Left ventricle myocardium superior (tissue), 1 donor: ENCODE measurements at places on chromosomes 2 and 18.

DNA sequence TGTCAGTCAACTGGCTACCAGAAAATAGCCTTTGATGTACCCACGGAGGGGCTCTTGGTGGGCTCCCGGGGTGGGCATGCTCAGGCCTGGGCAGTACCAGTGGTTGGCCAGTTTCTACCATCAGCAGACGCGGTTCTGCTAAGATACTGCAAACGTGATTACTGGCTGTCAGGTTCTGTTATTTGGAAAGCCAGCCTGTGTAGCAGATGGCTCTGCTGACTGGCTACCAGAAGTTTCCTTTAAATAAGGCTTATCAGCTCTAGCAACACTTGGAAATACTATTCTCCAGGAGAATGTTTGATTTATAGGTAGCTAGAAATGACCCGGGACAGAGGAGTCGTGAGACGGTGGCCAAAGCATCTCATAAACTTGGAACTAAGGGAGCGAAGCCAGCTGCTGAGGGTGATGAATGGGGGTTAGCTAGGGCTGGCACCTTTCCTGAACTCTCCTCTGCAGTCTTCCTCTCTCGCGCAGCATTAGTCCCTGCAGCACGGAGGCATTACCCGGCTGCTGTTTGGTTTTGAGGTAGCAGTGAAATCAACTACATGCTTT lies 171.9 kb downstream of the AGAP1 start:
- DNase-seq: no peak

DNA sequence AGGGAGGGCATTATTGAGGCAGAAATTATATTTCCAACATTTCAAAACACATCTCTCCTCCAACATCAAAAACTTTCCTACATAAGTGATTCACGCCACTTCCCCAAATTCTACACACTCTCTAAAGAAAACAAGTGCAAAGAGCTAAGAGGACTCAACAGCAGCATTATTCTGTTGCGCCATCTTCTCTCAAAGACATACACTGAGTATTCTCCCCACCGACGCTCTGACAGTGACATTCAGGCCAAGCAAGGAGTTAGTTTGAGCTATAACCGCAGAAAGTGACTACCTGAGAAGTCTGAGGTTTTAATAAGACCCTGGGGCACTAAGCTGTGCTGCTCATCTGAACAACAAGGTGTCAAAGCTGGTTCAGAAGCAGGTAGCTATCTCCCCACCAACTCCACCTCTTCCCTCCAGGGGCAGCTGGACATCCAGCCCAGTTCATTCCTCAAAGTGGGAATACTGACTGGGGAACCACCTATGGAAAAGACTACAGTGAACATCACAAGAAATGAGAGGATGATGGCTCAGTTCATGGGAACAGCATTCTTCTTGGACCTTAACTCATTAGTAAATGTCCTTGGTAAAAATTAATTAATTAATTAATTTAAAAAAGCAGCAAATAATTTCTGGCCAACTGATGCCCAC lies 309.5 kb upstream of the CCDC68 start:
- DNase-seq: no peak

DNA sequence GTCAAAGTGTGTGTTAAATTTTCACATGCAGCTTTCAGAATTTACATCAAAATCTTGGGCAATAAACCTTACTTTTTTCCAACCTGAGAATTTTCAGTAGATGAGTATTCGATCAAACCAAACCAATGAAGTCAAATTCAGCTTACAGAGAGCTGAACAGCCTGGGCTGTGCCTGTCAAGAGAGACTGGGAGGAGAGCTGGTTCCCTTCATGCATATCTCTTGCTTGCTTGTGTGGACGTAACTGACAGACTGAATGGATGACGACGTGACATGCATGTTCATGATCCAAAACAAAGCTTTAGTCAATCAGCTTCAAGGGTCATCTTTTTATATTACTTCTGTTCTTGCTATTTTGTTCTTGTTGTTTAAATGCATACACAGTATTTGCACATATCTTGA lies 145.2 kb downstream of the GALNT3 start:
- no peak for DNase-seq

DNA sequence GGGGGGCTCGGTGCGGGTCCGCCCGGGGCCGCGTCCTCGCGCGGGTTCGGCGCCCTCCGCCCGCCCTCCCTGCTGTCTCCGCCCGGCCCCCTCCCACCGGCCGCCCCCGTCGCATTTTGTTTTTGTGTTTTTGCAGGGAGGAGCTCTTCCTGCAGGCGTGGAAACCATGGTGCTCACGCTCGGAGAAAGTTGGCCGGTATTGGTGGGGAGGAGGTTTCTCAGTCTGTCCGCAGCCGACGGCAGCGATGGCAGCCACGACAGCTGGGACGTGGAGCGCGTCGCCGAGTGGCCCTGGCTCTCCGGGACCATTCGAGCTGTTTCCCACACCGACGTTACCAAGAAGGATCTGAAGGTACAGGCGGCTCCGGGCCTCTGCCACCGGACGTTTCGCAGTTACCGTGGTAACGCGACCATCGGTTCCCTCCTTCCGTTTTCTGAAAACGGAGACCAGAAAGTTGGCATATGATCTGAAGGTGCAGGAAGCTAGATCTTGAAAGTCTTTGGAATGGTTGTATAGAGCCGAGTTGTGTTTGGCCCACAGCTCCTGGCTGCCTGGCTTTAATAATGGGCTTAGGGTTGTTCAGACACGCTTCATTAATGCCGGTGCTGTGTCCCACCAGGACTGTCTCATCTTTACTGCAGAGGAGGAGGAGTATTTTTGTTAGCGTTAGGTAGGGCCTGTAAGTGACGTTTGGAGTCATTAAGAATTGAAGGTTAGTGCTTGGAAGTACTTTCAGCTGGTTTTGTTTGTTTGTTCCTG lies 891 bp downstream of the KDM3A start:
- DNase-seq: peak; percentile 69

GRCh38 chr2:176567361-176567760 lies 298.1 kb downstream of the MTX2 start:
- DNase-seq: no peak

- DNase-seq: no peak
Observed at GRCh38 chr2:220811115-220811514, 761.0 kb downstream of the EPHA4 start.

DNA sequence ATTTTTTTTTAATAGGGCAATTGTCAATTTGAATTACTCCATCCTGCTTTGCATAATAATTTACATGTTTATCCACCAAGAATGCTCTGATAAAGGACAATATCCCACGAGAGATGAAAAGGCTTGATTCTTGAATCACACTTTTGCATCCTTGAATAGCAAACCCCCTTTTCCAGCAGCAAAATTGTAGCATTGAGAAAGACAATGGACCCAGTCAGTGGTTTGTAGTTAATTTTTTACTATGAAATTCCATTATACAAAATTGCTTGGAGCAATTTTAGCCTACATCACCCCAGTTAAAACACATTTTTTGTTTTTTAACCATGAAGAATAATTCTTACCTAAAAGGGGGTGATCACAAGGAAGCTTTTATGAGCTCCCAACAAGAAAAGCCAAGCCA lies 255.1 kb downstream of the RND3 start:
- DNase-seq: no peak

DNA sequence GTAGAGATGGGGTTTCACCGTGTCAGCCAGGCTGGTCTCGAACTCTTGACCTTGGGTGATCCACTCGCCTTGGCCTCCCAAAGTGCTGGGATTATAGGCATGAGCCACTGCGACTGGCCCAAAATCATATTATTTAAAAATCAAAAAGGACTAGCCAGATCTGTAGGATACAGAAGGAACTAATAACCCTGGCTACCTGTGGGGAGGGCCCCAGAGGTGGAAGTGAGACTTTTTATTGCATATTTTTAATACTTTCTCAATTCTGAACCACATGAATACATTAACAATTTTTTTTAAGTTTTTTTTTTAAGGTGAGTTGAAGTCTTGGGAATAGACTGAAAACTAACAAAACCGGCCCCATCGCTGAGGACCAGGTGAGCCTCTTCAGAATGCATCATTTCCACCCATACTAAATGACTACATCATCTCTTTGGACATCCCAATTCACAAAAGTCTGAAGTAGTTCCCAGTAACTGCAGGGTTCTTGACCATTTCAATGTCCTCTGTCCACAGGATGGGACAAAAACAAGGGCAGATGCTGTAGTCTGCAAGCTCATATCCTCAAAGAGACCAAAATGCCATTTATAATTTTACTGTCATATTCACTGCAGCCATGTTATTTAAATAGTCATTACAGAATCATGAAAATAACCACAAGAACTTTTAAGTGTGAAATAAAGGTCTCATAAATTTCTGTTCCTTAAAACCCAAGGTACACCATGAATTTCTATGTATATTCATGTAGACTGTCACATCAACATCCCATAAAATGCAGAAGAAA lies 21.4 kb downstream of the RPL31 start:
- no peak for DNase-seq

DNA sequence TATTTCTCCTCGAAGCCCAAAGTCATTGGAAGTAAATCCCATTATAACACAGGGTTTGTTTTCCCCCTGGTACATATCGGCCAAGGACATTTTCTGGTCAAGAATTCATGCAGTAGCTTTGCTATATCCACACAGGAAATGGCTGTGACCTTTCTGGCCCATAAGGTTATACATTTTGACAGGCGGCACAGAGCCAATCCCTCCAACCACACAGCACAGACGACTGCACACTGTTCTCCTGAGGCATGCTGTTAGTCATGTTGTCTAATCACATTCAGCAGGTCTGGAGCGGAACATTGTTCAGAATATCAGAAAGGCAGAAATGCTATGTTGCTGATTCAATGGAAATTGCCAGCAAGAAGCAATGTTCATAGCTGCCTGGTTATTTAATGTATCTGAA lies 742.3 kb upstream of the SLC8A1 start:
- peak; percentile 24 for DNase-seq

- DNase-seq: no peak
Observed at GRCh38 chr2:169512525-169512924, 3.0 kb downstream of the KLHL41 start.

- no peak for DNase-seq
Observed at GRCh38 chr2:86037795-86038192, 67.9 kb downstream of the POLR1A start.

DNA sequence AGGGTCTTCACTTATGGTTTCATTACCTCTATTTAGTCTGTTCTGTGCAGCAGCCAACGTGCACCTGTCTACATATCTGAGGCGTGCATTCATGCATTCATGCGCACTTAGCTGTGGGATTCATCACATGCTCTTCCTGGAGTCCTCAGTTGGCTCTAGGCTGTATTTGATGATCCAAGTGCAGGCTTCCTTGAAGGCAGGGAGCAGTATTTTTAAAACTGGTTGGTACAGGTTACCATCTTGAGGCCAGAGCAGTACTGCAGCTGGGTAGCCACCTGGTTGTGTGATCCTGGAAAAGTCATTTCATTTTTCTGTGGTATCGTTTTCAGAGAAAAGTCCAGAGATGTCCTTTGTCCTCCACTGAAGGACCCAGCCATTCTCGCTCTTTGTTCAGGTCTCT lies 109.8 kb downstream of the EN1 start:
- no peak for DNase-seq

- DNase-seq: no peak
Observed at GRCh38 chr2:57877811-57878170, 168.8 kb upstream of the VRK2 start.

GRCh38 chr2:226802573-226802972 lies 3.0 kb upstream of the IRS1 start:
- DNase-seq: no peak

DNA sequence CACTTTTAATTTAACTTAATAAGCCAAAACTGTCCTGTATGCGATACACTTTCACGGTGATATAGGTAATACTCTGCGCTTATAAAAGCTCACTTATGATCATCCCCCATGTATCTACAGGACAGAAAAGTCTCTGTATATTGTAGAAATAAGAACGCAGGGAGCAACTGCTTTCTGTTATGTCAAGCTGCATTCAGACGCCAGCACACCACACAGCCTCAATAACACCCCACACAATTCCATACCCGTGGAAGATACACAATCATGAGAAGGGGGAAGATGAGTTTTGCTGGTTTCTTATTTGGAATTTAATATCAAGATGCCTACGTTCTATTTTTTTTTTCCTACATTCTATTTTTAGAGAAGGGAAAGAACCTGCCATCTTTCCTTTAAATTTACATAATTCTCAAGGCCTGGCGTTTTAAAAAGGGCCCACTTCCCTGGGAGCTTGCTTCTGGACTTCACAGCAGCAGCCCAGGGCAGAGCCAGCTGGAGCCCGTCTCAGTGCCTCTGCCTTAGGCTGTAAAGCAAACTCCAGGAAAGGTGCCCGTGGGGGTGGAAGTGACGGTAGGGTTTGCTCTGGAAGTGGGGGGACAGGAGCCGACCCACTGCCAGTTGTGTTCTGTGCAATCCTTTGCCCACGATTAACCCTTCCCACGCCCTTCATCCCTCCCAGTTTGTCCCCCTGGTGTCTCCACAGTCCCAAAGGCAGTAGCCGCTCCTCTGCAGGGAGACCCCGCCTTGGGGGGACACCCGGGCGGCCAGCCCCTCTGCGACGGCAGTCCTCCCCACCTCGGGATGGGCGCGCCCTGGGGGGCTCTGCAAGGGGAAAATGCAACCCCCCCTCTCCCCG lies 5.3 kb downstream of the PTGR3 start:
- peak; percentile 49 for DNase-seq

DNA sequence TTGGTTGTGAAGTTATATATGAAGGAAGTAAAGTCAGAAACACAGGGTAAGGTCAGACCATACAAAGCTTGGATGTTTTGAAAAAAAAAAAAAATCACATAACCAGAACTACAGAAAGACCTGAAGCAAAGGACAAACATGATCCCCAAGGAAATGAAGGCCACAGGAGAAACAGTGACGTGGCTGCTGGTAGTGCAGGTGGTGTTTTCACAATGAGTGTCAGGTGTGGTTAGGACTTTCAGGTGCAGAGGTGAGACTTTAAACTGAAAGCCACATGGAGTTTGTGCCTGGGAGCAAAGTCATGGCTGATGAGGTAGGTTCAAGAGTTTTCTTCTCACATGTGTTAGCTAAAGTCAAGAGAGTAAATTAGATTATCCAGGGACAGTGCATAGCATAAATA lies 270.7 kb downstream of the PIEZO2 start:
- no peak for DNase-seq

GRCh38 chr18:3857544-3857943 lies 407.6 kb downstream of the TGIF1 start:
- no peak for DNase-seq

- DNase-seq: no peak
Observed at GRCh38 chr2:149226790-149227189, 103.6 kb upstream of the LYPD6 start.

- DNase-seq: peak; percentile 50
Observed at GRCh38 chr18:59509481-59510442, 150.7 kb upstream of the LMAN1 start.

- DNase-seq: peak; percentile 80
Observed at GRCh38 chr2:1750933-1751766, 6.8 kb upstream of the PXDN start.

DNA sequence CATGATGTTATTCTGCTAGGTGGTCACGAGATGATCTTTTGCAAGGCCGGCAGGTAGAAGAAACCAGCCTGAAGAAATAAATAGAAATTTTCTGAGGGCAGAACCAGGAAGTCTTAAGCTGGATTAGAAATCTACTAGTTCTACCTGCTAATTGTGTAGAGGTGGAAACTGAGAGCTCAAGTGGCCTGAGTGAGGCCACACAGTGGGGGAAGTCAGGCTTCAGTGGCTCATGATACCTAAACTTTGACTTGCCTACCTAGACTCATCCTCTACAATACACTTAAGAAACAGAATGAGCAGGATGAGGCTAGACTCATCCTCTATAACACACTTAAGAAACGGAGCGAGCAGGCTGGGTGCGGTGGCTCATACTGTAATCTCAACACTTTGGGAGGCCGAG lies 134.9 kb upstream of the NDUFV2 start:
- no peak for DNase-seq
